ENCODE measurements at places on chromosomes 11 and 22.

DNA sequence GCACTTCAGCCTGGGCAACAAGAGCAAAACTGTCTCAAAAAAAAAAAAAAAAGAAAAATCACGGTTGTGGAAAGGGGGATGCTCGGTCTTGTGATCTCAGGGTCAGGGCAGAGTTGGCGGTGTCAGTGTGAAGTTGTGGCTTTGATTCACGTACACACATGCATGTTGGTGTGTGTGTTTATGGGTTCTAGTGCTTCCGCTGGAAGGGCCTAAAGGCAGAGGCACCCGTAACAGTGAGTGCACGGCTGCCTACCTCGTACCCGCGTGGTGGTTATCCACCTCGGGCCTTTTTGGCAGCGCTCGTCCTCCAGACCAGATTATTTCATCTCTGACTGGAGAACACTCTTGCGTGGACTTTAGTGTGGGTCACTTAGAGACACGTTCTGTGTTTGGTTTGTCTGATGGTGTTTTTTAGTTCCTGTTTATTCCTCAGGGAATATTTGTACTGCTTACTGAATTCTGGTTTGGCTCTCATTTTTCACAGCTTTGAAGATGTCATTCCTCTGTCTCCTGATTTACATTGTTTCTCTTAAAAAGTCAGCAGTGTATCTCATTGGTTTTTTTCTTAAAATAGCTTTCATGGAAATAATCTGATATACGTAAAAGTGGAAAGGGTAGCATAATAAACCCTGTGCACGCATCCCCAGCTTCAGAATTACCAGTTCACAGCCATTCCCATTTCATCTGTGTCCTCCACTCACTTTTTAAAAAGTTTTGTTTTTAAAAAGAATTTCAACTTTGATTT is 15.6 kb downstream of the ZBED4 start:
- no peak for DNase-seq

DNA sequence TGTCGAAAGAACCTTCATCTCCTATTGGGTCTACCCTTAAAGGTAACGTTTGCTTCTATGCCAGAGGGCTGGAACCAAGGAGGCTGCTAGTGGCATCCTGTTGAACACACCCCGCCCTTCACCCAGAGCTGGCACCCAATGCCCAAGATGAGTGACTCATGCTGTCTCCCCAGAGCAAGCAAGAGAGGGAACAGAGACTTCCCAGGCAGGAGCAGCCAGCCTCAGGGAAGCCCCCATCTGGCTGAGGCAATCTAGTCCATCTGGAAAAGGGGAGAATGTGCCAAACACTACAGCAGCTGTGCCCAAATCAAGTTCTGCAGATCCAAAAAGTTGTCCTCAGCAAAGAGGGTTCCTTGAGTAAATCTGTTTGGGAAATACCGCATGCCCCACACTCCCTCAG is 91.9 kb upstream of the TP53I11 start:
- DNase-seq, result no peak

- no peak for DNase-seq
Measured at GRCh38 chr11:121928597-121929580, 187.1 kb downstream of the BLID start.

DNA sequence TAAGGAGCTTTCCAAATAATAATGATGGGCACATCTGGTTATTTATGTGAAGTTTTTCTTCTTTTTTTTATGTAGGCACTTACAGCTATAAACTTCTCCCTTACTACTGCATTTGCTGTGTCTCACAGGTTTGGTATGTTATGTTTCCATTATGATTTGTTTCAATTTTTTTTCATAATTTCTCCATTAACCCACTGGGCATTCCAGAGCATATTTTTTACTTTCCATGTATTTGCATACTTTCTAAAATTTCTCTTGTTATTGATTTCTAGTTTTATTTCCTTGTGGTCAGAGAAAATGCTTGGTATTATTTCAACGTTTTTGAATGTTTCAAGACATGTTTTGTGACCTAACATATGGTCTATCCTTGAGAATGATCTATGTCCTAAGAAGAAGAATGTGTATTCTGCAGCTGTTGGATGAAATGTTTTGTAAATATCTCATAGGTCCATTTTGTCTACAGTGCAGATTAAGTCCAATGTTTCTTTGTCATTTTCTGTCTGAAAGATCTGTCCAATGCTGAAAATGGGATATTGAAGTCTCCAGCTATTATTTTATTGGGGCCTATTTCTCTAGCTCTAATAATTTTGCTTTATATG is 362.1 kb downstream of the DDX10 start:
- no peak for DNase-seq

- peak; percentile 76 for DNase-seq
Measured at GRCh38 chr11:62556875-62557631, 10.4 kb upstream of the AHNAK start.

GRCh38 chr11:104678408-104678807 is 219.9 kb downstream of the CASP12 start:
- DNase-seq, result no peak

GRCh38 chr22:19040888-19041703 is 81.1 kb downstream of the DGCR2 start:
- DNase-seq, result no peak

DNA sequence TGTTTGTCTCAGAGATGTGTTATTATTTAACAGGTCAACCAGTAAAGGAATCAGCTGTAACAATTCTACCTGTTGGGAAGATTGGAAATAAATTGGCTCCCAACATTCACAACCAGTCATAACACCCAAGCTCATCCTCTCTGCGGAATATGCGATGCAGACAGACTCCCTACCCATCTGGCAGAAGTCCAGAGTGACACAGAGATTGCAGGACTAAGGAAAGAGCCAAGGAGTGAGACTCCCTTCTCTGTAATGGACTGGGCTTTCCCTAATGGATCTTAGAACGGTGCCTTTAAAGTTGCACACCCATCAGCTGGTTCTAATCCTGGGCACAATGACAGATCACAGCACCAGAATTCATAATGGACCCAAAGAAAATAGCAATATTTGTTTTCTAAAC is 27.8 kb upstream of the UBASH3B start:
- DNase-seq, result no peak

GRCh38 chr11:125348141-125348651 is 147.9 kb downstream of the FEZ1 start:
- DNase-seq, result no peak

All from CD4-positive, alpha-beta T cell treated with Interleukin-17A for 1 hour (primary cell).